ENCODE measurements at places on chromosomes 13 and 19.

GRCh38 chr13:72953391-72953965 lies 105.3 kb upstream of the KLF5 start:
- DNase-seq = no peak

DNA sequence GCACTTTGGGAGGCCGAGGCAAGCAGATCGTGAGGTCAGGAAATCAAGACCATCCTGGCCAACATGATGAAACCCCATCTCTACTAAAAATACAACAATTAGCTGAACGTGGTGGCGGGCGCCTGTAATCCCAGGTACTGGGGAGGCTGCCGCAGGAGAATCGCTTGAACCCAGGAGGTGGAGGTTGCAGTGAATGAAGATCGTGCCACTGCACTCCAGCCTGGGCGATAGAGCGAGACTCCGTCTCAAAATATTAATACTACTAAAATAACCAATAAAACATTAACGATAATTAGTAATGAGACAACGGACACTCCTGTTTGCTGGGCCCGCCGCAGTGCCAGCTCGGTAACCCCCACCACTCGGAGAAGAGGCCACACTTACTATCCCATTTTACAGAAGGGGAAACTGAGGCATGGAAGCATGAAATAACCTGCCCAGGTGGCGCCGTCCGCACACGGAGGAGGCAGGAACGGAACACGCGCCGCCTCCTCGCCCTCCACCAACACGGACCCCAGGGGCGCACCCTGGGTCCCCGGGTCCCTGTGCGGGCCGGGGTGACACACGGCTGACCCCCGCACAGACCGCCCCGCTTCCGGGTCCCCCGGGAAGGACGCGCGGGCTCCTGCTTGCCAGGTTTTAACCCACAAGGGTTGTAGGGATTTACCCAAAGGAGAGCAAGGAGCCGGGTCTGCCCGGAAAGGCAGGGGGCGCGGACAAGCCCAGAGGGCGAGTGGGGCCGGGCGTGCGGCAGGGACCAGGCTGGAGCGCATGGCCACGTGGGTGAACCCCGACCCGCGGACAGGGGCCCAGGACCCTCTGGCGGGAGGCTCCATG lies 1.6 kb downstream of the R3HDM4 start:
- no peak for DNase-seq

DNA sequence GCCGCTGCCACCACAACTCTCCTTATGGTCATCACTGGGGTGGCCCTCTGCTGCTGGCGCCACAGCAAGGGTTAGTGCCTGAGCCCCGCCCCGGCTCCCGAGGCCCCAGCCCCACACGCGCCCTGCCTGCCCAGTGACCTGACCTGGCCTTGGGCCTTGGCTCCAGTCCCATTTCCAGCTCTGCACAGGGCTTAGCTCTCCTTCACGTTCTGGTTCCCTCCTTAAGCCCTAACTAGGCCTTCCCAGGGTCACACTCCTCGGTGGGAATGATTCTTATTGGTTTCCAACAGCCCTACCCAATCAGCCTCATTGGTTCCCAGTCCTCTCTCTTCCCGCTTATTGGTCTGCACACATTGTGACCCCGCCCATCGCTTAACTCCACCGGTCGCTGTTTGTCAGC lies 5.8 kb downstream of the KIRREL2 start:
- peak; percentile 55 for DNase-seq

GRCh38 chr19:1384085-1384462 lies 367 bp downstream of the NDUFS7 start:
- no peak for DNase-seq

DNA sequence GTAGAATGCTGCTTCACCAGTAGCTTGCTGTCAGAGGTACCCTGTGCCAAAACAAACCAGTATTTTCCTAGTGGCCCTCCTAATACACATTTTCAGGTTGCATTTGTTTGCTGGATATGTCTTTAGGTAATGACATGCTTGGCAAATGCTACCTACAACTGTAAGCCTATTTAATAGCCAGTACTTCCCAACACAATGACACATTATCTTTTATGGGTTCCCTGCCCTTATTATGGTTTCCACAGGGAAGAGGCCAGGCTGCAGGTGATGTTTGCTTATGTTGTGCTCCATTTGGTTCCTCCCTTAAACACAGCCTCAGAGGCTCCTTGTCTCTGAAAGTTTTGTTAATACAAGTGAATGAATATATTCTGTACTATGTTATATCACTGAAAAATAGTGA lies 24.7 kb downstream of the FRY start:
- no peak for DNase-seq

DNA sequence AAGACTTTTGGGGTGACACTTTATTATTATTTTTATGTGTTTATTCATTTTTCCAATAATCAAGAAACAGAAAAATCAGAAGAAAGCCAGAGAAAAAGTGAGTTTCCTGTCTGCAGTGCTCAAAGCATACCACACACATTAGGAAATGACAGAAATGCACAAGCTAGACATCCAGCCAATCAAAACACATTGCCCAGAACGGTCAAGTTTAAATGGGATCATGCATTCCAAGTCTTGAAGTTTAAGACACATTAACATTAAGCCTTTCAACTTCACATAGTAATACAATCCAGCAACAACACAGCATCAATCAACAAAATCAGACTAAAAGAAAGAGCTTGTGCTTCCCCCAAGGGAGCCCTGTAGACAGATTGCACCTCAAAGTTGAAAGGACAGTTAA lies 28.7 kb upstream of the MEDAG start:
- DNase-seq = no peak

DNA sequence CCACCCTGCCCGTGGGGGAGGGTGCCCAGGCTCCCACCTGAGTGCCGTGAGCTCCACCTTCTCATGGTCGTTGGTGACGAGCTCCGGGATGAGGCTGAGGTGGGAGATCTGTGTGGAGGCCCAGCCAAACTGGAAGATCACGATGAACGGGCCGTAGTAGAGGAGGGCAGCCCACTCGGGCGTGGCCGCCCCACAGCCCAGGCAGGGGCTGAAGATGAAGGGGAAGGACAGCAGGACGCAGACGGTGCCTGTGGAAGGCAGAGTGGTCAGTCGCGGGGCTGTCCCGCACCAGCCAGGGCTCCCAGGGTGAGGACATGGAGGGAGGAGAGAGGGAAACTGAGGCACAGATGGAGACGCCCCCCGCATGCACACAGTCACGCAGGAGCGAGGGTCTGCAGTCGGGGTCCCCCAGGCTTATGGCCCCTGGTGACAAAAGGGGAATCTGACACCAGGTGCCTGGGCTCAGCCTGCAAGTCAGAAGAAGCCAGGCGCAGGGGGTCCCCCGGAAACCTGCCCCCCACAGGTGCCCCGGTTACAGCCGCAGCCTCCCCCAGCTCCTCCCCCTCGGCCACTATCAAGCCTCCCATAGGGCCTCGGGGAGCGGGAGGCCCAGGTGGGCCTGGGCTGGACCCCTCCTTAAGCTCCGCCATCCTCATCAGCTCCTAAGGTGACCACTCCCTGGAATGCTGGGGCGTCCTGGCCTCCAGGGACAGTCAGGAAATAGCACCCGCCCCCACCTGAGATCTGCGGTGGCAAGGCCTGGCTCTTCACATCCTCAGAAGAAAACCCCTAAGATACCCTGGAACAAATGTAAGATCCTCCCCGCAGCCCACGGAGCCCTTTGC lies 6.2 kb downstream of the MFSD12 start:
- DNase-seq = no peak

DNA sequence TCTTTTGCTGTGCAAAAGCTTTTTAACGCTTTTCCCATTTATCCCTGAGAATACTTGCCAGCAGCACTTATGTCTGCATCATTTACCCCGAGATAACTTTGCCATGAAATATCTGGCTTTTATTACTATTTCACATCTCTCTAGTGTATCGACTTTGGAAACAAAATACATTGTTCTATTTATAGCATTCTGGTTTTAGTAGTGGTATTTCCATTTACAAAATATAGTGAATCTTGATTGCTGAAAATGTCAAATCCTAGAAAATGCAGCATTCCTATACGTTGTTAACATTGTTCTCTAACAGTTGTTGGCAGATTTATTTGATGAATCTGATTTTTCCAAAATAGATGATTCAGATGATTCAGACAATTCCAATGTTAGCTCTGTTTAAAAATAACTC lies 189.3 kb upstream of the SPRY2 start:
- no peak for DNase-seq

DNA sequence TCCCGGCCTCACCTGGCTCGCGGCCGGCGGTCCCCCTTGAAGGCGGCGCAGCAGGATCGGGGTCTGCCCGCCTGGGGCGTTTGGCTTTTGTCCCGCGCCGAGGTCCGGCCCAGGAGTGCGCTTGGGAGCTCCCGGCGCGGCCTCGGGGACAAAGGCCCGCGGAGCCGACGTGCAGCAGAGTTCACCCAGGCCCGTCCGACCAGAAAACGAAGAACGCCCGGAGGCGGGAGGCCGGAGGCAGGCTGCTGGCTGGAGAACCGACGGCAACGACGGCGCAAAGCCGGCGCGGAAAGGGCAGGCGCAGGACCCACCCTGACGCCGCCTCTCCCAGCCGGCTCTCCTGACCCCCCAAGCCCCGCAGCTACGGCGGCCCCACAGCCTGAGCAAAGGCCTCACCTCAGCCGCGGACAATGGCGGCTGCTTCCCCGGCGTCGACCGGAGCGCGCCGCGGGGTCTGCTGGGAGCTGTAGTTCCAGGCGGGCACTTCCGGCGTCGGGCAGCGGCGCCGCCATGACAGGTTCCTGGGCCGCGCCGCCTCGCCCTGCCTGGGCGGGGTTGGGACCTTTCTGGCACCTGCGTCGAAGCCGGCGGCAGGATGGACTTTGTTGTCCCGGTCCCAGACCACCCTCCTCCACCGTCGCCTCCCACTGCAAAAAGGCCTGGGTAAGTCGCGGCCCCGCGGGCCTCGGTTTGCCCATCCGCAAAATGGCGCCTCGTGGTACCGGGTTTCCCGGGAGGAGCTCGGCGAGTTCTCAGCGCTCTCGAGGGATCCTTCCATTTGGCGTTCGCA lies at the start of gene ZNF606:
TSS of gene ZNF606 (minus strand) at position 437 of the 790 bp plus-strand sequence. CDS start 1,501 bp downstream, outside the sequence.
- DNase-seq = peak; percentile 87

DNA sequence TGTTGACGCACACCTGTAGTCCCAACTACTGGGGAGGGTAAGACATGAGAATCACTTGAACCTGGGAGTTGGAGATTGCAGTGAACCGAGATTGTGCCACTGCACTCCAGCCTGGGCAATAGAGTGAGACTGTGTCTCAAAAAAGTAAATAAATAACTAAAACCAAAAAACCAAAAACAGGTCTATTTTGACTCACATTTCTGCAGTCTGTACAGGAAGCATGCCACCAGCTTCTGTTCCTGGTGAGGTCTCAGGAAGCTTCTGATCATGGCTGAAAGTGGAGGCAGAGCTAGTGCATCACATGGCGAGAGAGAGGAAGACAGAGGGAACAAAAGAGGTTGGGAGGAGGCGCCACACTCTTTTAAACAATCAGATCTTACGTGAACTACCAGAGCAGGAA lies 142.5 kb downstream of the ITGBL1 start:
- DNase-seq = no peak

DNA sequence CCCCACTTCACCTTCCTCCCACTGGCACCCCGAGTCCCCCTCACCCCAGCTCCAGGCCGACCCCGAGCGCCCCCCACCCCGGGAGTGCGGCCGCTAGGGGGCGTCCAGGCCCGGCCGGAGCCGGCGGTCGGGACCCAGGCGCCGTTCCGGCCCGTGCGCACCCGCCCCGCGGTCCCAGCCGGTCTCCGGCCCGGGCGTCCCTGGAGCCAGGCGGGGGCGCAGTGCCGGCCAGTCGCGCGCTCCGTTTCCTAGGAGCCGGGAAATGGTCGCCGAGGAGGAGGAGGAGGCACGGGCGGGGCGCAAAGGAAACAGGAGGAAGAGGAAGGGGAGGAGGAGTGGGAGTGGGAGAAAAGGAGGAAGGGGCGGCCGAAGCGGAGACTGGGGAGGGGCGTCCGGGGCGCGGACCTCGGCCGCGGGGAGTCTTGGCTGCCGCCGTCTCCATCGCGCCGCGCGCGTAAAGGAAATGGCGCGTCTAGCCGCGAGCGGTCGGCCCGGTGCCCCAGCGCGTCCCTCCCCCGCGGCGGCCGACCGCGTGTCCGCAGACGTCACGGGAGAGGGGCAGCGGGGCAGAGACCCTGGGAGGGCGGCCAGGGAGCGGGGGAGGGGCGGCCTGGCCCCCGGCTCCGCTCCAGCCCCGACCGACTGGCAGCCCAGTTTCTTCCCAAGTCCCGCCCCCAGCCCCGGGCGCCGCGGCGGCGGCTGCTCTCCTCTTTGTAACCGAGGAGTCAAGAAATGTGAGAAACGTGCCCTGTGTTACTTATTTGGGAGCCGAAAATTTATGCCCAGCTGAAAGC lies 1.1 kb upstream of the KCTD15 start:
- peak; percentile 96 for DNase-seq

- no peak for DNase-seq
Measured at GRCh38 chr19:46926170-46927071, 65.6 kb downstream of the ARHGAP35 start.

DNA sequence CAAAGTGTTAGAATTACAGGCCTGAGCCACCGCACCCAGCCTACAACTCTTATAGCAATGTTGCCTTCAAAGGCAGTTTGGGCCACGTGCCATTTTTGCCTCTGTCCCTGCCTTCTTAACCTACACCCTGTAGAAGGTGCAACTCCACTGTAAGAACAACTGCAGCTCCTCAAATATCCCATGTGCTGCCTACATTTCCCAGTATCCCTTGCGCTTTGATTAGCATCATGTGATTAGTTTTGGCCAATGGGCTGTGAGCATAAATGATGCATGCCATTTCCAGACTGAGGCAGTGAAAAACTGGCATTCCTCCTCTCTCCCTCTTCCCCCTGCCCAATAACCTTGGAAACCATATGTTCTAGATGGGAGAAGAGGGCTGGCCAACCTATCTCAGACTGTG lies 75.2 kb upstream of the MRI1 start:
- peak; percentile 44 for DNase-seq

DNA sequence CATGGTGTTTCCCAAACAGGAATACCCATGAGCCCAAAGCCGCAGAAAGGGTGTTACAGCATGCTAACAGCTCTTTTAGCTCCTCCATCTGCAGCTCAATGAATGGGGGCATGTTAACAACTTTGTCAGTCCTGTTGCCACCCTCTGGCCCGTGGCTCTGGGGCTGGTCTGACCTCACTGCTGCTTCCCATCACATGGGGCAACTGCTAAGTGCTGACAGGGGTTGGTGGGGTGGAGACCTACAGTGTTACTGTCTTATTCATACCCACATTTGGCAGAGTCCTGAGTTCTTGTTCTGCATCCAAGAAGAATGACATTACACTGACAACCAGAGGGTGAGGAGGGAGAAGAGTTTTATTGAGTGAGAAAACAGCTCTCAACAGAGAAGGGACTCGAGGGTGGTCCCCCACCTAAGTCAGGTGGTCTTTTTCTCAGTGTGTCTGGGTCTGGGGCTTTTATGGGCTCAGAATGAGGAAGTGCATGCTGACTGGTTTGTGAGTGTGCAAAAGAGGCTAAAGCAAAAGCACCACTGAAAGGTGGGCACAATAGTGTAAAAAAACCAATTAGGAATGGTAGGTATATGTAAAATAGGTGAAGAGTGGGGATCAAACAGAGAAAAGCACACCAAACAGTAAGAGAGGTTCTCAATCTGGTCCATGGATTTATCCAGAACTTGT lies 1952.0 kb upstream of the PCDH20 start:
- no peak for DNase-seq

GRCh38 chr19:5349041-5349440 lies 8.4 kb upstream of the PTPRS start:
- DNase-seq = peak; percentile 33

DNA sequence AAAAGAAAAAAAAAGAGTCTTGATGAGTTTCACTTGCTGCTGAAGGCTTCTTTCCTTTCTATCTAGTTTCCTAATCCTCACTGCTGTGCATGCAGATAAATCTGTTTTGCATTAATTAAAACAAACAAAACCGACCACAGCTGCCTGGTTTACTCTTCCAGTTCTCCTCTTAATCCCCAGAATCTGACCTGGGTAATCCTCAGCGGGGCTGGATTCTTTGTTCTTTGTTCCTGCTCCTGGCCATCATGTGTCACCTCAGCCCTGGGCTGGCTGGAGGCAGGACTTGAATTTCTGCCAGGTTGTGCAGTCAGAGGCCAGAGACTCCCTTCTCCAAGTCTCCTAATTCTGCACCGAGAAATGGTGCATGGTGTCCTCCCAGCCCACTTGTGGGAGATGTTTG lies 52.2 kb upstream of the CYP4F8 start:
- DNase-seq = no peak

Data from A549 (cell line).